ENCODE measurements at places on chromosomes 5 and 9.

DNA sequence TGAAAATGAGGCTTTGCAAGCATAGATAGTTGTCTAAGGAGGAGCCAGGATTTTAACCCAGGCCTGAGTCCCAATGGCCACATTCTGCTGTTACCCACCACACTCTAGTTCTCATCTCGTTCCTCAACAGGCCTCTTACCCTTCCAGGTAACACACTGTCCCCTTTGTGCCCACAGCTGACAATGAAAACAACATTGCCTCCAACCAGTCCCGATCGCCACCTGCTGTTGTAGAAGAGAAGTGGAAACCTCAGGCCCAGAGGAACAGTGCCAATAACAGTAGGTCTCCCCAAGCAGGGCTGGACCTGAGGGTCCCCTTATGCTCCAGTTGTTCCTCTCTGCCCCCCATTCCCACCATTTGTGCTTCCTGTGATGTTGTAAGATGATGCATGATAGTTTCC is 30.4 kb downstream of the AMBP start:
- no peak for DNase-seq

DNA sequence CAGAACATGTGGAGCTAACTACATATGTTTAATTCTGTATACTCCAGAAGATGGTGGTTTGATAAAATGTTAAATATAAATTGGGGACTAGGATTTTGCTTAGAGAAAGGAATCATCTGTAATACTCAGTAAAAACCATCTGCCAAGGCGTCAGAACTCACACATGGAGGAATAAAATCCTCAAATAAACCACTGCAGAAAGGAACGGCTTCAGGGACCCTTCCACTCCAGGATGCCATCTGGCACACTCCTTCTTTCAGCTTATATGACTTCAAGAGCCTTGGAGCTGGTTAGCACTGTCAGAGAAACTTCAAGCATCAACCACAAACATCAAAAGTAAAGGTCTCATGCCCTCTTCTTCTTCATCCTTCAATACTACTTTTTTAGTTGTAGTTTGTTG is 360.6 kb downstream of the PLK2 start:
- no peak for DNase-seq

- no peak for DNase-seq
These were observed 240.5 kb upstream of the CCNH start for GRCh38 chr5:87653242-87653641.

GRCh38 chr5:77663090-77663863 is 24.8 kb upstream of the OTP start:
- DNase-seq, result no peak

GRCh38 chr9:125768803-125769202 is 21.6 kb downstream of the PBX3 start:
- DNase-seq, result no peak

- DNase-seq, result no peak
These were observed 95.1 kb downstream of the ARL15 start for GRCh38 chr5:54215233-54215736.

DNA sequence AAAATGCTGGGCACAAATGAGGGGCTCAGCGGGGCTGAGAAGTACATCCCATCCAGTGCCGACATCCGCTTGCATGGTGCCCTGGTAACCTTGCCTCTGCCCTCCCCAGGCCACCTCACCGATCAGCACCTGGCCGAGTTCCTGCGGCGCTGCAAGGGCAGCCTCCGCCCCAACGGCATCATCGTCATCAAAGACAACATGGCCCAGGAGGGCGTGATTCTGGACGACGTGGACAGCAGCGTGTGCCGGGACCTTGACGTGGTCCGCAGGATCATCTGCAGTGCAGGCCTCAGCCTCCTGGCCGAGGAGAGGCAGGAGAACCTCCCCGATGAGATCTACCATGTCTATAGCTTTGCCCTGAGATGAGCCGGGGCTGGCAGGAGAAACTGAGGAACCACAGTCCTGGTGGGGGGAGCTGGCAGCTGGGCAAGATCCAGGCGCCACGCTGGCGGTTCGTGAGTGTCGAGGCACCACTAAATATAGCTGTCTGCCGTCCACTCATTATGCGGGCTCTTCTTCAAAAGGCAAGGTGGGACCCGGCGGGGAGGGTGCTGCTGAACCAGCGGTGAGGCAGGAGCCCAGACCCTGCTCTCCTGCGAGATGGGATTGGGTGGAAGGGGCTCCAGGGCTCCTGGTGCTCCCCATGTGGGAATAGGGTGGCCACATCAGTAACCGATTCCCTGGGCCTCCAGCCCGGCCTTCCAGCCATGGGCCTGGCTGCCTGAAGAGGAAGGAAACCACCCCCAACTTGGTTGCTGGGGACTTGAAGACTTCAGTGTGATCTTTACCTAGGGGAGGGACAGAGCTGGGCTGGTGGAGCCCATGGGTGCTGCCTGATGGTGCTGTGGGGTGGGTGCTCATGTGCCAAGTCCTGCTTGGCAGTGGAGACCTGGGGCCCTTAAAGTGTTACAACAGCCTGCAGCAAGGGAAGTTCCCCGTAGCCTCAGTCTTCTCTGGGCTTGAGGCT is 6.6 kb downstream of the ASB6 start:
- DNase-seq, result no peak

DNA sequence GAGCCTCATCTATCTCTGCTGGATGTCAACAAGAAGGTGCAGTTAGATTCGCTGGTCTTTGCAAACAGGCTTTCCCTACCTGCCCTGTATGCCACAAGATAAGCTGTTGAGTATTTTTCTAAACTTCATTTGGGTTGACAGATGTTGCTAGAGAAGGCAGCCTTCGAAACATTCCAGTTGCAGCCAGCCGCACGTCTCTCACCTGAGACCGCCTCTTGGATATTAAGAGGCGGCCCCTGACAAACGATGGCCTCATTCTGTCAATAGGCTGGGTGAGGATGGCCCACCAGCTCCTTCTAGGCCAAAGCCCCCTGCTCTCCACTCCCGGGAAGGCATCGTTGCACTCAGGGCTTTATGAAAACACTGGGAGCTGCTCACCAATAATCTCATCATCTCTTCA is 181.6 kb downstream of the DAB2IP start:
- DNase-seq, result no peak

DNA sequence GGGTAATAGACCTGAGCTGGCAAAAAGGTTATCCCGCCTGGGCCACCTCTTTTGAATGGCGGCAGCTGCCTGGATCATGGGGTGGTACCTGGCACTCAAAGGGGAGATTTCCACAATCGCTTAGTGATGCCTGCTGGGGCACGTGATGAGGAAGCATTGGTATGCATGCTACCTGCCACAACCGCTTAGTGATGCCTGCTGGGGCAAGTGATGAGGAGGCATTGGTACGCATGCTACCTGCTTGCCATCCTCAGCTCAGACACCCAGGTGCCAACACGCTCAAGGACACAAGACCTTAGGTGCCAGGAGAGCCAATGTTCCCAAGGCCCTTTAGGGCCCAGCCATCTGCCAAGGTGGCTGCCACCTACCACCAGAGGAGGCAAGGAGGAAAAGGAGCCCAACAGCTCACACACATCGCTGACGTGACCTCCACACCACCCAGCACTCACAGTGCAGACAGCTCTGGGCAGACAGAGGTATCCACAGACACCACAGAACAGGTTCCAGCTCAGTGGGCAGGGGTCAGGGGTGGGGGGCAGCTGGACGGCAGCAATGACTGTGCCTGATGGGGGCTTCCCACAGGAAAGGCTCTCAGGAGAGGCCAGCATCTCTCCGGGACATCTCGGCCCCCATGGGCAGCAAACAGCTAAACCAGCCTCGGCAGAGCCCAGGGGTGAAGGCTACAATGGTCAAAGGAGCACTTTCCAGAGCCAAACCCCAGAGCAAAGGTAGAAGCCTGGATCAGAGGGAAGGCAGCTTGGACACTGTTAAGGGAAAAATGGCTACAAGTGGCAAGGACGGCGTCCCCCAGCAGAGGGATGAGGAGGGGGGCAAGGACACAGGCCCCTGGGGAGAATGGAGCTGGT is 43.0 kb upstream of the SARDH start:
- DNase-seq, result no peak

- no peak for DNase-seq
These were observed 10.0 kb downstream of the CRB2 start for GRCh38 chr9:123365881-123366528.

DNA sequence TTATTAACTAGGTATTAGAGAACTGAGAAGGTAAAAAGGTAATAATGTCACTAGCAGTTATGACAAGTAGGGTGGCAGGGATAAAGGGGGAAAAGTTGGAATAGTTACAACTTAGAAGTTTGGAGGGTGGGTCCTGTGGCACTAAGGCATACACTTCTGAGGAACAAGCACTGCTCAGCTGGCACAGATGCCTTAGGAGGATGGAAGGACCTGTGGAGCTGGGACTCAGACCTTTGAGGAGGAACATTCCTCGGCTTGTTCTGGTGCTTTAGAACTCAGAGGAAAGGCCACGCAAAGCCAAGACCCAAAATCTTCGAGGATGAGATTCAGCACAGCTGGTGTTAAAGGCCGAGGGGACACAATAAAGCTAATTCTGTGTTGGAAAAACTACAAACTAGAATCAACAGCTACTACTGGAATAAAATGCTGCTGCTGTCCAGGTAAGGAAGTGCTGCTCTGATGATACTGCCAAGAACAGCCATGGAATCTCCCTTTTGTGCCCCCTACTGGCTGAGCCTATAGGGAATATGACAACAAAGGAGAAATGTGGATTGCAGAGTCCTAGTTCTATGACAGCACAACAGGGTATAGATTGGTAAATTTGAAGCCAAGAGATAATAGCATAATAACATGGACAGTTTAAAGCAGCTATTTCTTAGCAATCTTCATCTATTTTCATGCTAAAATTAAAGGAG is 126.7 kb downstream of the SLC25A46 start:
- no peak for DNase-seq

Measured in stimulated activated CD8-positive, alpha-beta memory T cell treated with anti-CD3 and anti-CD28 coated beads, Interleukin-2, amount 100 ng/mL, for 1 hour (primary cell).